ENCODE measurements at places on chromosomes 7 and 10.

DNA sequence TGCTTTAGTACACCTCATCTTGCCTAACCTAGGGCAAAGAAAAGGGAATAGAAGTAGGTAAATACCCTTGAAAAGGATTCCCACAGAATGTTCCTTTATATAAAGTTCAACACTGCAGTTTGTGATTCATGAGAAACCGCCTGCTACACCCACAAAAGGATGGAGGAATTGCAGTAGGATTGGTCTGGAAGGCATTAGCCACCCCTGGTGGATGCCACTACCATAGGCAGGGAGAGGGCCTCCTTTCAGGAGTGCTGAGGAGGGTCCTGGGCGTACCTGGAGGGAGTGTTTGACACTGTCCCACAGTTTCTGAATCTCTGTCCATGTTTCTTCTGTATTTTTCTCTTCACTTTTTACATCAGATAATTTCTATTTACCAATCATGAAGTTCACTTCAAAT is 221.8 kb upstream of the TMEM72 start:
- DNase-seq, result no peak

DNA sequence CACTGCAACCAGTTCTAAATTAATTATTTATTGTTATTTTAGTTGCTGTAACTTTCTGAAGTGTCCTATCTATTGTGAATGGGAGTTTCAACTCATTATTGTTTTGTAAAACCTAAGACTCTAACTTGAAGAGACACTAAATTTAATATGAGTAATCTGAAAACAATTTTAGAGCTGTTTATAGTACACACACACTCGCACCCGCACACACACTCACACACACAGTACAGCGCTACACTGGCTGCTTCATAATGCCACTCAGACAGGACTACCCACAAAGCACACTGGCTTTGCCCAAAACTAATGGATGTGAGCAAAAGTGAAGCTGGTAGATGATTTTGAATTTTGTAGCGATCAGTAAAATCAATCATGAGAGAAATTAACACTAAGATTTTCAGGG is 238.9 kb upstream of the ETV1 start:
- no peak for DNase-seq

GRCh38 chr10:43253461-43254198 is 13.2 kb downstream of the RASGEF1A start:
- DNase-seq, result no peak

DNA sequence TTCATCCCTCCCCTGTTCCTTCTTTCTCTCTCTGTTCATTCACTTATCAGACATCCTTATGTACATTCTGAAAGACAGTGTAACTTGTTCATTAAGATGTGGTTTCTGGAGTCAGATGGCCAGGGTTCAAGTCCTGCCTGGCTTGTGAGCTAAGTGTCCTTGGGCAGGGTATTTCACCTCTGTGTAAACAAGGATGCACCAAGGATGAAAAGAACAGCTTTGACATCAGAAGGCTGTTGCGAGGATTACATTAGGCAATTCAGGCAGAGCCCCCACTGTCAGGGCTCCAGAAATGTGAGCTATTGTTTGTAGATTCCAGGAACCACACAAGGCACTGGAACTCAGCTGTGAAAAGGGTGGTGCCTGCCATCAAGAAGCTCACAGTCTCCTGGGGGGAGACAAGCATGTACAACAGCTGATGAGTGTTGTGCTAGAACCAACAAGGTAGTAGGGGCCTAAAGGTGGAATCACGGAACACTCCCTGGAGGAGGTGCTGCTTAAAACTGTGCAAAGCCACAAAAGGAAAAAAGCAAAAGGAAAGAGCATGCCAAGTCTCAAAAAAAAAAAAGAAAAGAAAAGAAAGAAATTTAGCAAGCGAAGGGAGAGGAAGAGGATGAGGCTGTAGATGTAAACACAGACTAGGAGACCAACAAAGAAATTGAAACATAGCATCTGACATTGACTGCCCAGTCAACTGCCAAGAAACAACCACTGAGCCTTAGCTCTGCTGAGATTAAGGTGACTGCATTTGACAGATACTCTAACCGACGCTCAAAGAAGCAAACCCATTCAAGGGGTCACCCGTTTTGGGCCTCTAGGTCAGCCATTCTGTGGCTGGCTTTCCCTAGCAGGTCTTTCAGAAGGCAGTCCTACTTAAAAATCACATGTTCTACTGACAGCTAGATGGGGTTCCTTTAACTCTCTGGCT is 12.5 kb downstream of the PDLIM1 start:
- DNase-seq, result no peak

DNA sequence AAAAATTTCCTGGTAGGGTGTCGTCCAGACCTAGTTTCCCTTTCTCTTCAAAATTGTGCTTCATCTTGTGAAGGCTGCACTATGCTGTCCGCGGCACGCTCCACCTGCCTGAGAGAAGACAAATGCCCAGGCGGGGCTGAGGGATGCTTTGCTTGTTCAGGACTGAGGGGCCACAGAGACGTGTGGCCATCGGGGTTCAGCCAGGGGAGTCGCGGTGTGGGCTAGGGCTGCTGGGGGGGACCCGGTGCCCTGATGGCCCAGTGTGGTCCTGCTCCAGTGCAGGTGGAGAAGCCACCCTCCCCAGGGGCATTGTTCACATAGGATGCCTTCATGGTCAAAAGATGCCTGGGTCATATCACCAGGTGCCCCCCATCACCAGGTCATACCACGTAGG is 107.8 kb upstream of the SHH start:
- DNase-seq, result no peak

DNA sequence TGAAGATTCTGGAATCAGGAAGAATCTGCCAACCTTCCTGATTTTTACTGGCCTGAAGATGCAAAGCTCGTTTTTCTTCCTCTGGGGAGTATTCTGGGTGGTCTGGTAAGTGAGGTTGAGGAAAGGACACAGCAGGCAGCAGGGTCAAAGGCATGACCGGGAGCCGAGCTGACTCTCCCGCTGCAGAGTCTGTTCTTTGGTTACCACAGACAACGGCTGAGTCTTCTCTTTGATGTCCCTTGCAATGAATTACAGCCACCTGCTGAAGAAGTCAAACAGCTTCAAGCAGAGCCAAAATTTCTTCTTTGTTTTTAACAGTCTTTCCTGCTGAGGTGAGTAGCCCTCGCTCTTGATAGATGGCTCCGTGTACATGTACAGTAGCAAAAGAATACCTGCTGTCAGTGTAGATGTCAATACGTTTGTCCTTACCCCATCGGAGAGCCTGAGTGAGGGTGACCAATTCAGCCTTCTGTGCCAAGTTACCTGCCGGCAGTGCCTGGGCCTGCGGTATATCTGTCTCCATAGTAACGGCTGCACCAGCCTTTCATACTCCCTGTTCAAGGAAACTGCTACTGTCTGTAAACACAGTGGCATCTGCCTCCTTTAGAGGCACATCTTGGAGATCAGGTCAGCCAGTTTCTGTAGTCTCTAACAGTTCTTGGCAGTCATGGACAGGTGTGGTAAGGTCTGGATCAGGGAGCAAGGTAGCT is 76.4 kb downstream of the PRR15 start:
- DNase-seq, result no peak

- no peak for DNase-seq
These were observed 23.4 kb upstream of the EGR2 start for GRCh38 chr10:62839590-62839989.

GRCh38 chr10:3828404-3829155 is 43.6 kb upstream of the KLF6 start:
- no peak for DNase-seq

DNA sequence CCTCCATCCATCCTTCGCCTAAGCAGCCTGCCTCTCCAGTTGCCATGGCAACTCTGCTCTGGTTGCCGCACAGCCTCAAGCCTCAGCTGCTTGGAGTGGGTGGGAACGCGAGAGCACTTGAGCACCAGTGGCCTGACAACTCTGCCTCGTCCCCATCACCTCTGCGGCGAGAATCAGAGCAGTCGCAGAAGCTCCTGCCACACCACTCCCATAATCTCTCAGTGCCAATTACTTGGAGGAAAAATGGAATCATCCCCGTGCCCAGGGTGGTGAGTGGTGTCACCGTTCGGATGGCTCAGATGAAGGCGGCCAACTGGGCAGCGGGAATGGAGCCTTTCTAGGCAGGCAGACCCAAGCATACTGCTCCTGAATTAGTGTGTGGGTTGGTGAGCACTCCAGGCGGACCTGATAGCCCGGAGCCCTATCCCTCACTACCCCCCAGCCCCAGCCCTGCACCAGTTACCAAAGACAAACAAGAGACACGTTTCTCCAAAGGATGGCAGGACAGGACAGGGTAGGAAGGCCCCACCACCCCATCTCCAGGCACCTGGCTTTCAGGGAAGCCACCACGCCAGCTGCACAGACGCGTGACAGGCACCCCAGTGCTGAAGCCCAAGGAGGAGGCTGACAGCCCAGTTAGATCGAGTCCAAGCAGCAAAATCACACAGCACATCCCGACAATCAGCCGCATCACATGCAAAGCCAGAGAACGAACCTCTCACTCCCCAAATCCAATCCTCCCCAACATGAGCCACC is 335.4 kb downstream of the PTPRN2 start:
- no peak for DNase-seq

- DNase-seq, result no peak
These were observed 326.2 kb upstream of the KAT6B start for GRCh38 chr10:74500026-74500704.

GRCh38 chr10:85124603-85125051 is 796.2 kb downstream of the CCSER2 start:
- no peak for DNase-seq

- DNase-seq, result peak; percentile 13
These were observed 130.5 kb upstream of the UNC5B start for GRCh38 chr10:71081912-71082311.

DNA sequence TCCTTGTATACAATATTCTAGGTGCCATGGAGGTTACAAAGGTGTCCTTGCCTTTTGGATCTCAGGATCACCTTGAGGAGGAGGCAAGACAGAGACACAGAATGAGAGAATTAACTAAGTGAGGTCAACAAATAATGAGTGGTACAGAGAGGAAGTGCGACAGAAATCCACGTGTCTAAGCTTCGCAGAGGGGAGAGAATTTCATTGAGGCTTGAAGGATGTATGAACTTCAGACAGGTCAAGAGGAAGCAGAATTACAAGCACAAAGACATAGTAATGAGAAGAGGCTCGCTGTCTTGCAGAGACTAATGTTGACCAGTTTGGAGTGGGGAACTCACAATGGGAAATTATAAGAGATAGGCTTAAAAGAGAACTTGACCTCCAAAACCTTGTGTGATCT is 308.7 kb downstream of the FRMD4A start:
- no peak for DNase-seq

DNA sequence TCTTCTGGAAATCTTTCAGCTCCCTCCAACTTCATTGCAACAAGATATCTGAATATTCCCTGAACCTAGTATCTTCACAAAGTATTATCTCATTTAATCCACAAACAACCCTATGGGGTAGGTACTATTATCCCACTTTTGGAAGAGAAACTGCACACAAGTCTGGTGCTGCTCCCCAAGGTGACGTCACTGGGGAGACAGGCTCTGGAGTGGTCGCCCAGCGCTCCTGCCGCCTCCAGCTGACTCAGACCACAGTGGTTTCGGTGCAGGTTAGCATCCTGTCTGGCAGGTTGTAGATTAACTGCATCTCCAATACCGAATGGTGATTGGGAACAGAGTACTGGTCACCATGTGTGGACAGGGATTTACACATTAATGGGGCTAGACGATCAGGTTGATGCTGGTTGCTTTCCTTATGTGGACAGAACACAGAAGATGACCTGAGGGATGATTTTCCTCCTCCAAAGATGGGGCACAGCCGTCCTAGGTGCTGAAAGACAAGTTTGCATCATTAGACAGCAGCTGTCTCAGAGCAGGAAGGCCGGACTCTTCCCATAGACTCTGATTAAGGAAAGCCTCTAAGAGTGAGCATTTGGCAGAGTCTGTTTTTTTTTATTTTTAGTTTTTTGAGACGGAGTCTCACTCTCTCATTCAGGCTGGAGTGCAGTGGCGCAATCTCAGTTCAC is 128.6 kb downstream of the TRRAP start:
- DNase-seq, result no peak

DNA sequence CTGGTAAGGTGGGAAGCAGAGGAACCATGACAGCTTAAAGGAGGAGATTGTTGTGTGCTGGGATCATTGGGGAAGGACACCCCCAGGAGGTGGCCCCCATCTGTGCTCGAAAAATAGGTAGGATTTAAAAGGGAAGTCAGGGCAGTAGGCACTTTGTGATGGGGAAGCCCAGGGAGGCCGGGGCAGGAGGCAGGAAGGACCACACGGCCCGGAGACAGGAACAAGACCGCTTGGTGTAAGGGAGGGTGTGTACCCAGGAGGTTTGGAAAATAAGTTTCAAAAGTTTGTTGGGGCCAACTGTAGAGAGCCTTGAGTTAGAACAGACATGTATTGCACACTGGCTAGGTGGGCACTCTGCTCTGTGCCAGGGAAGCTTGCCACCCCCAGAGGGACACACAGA is 20.7 kb downstream of the ZNF467 start:
- DNase-seq, result no peak

- no peak for DNase-seq
These were observed 4.6 kb upstream of the NOBOX start for GRCh38 chr7:144408121-144408520.

DNA sequence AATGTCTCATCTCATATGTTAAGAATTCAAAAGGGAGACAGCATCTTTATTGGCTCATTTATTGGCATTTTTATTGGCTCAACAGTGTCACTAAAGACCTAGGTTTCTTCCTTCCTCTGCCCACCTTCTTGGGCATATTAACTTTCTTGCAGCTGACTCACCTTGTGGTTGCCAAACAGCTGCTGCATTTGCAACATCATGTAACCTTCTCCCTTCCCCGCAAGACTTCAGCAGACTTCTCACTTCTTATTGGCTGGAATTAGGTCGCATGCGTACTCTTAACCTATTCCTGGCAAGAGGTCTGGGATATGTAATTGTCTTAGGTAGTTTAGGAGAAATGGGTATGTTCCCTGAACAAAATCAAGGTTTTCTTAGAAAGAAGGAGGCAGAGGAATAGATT is 263.2 kb downstream of the POU6F2 start:
- DNase-seq, result no peak

GRCh38 chr10:20769481-20769880 is 127.6 kb downstream of the NEBL start:
- no peak for DNase-seq

DNA sequence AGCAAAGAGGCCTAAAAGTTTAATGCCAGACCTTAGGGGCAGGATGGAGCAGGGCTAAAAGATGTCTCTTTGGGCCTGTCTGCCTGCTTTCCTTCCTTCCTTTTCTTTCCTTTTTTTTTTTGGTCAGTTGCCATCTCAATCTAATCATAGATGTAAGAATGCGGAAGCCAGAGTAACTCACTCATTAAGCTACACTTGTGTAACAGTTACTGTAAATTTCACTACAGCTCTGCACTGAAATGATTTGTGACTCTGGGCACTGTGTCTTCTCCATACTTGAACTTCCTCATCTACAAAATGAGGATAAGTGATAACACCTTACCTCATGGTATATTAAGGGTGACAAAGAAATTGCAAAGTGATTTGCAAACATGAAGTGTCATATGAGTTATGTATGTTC is 75.5 kb upstream of the AGK start:
- DNase-seq, result no peak

DNA sequence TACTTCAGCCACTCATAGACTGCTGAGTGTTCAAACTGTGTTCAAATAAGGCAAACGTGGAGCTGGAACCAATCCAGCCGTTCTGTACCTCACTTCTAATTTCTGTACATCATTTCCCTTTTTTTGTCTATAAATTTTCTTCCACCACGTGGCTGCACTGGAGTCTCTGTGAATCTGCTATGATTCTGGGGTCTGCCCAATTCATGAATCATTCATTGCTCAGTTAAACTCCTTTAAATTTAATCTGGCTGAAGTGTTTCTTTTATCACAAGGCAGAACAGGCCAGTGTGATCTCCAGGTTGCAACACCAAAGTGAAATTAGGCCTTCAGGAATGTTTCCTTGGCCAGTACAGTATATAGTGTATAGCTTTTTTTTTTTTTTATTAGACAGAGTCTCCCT is 53.5 kb downstream of the DNAJC12 start:
- no peak for DNase-seq

GRCh38 chr10:26714415-26715136 is 17.1 kb downstream of the PDSS1 start:
- no peak for DNase-seq
